Activated T-cell treated with anti-CD3 and anti-CD28 coated beads, Interleukin-2, amount 50 U/mL, for 4 hours (primary cell): ENCODE measurements at places on chromosomes 12 and 14.

GRCh38 chr14:50318031-50318626 lies 6.0 kb downstream of the DMAC2L start:
- DNase-seq = no peak

GRCh38 chr12:116540622-116541152 lies 18.5 kb upstream of the MAP1LC3B2 start:
- no peak for DNase-seq

GRCh38 chr12:53964315-53964713 lies 8.6 kb upstream of the HOXC11 start:
- DNase-seq = no peak

DNA sequence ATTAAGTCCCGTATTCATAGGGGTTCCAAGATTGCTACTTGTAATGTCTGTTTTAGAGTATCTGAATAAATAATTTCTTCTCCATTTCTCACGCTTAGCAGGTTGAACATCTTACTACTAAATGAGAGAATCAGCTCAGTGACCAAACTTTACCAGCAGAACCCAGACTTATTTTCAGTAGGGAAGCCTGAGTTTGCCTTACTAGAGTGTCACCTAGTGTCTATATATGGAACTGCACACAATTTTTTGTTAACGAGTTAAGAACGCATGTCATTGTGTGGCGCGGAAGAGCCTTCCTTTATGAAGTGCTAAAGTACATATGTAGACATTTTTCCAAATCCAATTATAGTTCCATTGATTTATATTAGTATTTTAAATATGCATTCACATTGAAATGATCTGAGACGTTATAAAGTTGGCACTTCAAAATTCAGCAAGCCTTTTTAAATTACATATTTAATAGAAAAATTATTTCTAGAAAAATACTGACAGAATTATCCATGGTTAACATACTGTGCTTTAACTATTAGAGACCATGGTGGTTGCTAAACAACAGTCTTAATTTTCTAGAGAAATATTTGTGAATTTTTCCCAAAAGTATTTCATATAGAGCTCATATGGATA lies 88.3 kb downstream of the RPS29 start:
- DNase-seq = no peak

GRCh38 chr14:90555126-90556011 lies 158.5 kb downstream of the CALM1 start:
- DNase-seq = no peak

DNA sequence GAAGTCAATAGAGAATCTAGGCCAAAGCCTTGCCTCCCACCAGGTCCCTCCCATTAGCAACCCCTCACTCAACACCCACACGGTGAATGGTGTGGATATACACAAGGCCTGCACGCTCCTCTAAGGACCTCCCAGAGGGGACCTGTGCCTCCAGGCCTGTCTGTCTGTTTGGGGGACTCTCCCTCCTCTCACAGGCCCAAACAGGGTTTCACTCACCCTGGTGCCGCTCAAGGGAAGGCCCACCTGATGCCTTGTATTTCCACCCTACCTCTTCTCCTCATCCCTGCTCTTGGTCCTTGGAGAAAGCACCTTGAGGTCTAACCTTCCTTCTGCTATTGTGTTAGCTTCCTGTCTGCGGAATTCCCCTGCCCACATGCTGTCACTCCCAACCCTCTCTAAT lies 4.4 kb downstream of the SDR9C7 start:
- DNase-seq = no peak

DNA sequence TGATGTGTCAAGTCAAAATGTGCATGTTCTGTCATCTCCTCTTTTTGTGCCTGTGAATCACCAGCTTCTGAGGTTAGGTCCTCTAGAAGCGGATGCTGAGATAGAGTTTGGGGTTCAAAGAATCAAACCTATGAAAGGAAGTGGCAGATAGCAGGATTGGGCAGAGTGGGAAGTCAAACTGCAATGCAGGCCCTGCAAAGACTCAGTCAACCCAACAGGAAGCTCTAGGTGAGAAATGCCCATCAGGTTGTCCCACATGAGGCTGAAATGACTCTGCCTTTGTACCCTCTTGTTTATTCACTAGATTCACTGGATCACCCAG lies 4.5 kb upstream of the MIA2 start:
- DNase-seq = peak; percentile 27

DNA sequence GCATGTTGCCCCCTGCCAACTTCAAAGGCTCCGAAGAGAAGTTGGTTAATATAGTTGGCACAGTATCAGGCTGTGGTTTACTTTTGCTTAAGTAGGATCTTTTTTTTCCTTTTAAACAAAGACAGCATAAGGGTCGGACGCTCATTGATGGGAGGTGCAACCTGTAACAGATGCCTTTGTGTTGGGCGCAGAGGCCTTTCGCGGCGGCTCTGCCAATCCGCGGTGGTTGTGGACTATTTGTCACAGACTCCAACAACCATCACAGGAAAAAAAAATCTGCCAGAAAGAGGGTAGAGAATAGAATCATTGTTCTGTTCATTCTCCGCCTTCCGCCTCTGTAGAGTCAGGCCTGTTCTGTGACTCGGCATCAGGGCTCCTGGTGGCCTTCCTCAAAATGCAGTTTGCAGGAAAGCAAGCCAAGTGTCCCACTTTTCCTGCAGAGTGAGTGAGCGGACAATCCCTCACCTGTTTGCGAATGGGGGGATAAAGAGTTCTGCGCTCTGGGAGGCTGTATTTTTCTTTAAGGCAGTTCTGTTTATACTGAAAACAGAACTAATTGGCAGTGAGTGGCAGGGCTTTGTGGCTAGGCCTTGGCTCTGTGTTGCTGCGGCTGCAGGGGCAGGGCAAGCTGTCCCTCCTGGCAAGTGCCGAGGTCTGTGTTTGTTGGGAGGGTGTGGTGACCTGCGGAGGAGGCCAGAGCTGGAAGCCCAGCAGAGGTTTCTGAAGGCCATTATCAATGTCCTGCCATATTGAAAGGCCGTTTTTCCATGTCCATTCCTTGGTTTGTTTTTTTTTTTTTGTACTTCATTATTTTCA lies 83.0 kb upstream of the PIWIL1 start:
- DNase-seq = no peak

GRCh38 chr14:51573607-51574006 lies 78.1 kb upstream of the FRMD6 start:
- DNase-seq = no peak

DNA sequence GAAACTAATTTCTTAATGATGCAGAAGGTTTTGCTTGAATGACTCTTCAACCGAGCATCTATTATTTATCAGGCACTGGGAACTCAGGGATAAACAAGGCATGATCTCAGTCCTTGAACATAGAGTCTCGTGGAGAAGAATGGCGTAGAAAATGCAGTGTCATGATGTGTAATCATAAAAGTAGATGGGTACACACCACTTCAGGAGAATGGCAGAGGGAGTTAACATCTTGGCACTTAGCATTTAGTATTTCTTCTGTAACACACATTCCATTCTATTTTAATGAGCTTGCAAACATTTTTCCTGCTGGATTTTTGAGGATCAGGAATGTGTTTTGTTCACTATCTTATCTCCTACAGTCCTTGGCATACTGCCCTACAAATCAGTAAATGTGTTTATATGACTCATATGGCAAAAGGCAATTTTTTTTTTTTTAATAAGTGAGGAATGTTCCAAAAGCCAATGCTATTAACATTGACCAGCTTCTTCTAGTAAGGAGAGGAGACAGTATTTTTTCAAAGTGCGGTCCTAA lies 3.8 kb downstream of the TXNRD1 start:
- DNase-seq = no peak

GRCh38 chr14:85531141-85531586 lies 1.2 kb downstream of the FLRT2 start:
- DNase-seq = no peak
